ENCODE measurements at places on chromosomes 6 and 20.

DNA sequence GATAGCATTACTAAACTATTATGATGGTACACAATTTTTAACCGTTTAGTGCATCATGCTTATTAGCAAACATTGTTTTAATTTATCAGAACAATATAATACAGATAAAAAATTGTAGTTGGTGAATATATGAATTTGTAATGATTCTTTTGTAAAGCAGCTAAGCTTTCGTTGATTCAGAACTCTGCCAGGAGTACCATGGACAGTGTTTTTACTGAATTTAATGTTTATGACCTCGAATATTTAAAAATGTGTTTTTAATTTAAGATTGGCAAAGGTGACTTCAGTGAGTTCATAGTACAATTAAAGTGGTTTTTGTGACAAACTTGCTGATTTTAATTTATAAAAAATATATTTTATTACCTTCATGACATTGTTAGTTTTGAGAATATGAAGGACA lies 10.0 kb downstream of the AFDN start:
- no peak for DNase-seq

- no peak for DNase-seq
Measured at GRCh38 chr6:157240059-157240959, 83.0 kb downstream of the TMEM242 start.

DNA sequence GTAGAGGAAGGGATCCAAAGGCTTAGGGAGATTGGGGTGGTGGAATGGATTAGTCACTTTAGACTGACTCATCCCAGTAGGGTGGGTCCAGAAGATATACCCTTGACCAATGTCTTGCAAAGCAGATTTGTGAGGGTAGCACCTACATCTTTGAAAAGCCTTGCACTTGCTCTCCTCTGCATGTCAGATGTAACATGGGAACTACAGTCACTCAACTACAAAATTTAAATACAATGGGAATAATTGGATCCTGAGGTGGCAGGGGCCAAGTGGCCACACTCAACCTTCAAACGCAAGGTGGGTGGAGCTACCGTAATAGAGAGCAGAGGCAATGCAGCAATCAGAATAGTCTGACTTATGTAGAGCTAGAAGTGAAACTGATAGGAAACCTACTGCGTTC lies 71.2 kb downstream of the ME1 start:
- no peak for DNase-seq

DNA sequence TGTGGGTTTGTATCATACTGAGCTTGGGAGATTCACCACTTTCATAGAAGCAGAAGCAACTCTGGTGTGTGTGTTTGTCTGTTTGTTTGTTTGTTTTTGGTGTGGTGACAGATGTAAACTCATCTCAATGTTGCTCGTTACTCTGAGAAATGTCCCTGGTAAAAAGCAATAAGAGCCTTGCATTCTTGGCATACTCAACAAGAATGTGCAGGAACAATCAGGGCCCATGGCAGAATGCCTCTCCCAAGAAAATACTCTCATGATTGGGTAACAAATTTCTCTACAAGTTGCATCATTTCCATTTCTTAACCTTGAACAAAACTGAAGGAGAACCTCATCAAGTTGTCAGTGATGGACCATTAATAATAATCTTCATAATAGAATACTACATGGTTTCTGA lies 43.0 kb upstream of the PKHD1 start:
- DNase-seq: no peak

- DNase-seq: peak; percentile 2
Measured at GRCh38 chr20:23446505-23446904, 6.2 kb downstream of the CST11 start.

- no peak for DNase-seq
Measured at GRCh38 chr6:121865811-121866210, 430.4 kb downstream of the GJA1 start.

- no peak for DNase-seq
Measured at GRCh38 chr6:52392944-52393343, 27.2 kb upstream of the EFHC1 start.

DNA sequence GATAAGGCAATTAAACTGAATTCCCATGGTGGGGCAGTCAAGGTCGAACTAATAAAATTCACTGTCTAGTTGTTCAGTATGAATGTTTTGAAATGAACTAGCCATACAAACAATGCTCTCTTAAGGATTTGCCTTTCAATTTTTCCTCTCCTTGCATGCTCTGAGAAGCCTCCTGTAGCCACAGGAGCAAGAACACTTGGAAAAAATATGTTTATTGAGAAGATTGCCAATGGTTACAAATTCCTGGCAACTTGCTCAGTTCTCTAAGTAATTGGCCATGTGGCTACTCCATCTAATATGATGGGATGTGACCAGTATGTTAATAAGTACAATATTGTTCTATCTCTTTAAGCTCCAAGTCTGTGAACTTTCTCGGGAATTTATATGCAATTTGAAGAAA lies 49.4 kb downstream of the FUT9 start:
- DNase-seq: no peak

DNA sequence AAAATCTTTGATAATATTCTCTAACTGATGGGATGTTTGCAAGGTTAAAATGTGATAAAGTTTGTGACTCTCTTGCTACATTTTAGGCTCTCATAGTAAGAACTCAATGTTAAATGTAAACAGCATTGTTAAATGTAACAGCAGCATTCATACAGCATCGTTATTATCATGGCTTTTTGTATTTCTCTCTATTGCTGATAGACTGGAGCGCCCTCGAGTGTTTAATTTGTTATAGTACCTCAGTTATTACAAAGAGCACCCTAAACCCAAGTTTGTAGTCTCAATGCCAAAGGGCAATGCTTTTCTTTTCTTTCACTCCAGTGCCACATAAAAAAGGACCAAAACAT lies 14.9 kb upstream of the TTPAL start:
- DNase-seq: peak; percentile 49

DNA sequence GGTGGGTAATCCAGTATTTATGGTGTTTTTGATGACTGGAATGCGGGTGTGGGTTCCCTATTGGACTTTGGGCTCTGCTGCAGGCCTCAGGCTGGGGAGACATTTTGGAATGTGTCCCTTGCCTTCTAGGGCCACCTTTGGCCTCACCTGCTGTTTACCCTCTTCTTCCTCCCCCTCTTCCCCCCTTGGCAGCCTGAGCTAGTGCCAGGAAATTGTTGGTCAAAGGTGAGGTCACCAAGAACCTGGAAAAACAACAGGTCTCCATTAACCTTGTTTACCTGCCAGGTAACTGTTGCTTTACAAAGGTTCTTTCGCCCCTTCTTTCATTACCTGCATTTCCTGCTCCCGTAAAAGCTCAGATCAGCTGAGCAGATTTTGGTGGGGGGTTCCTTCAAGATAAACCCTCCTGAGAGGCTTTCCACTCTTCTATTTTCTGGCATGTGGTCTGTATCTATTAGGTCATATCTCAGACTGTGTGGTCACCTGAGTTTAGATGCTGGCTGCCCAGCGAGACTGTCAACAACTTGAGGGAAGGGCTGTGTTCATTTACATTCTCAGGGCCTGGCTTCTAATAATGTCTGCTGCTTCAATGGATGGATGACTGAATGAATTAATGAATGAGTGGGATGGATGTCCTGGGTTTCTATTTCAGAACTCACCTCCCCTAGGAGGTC lies 34.7 kb downstream of the VEGFA start:
- no peak for DNase-seq

DNA sequence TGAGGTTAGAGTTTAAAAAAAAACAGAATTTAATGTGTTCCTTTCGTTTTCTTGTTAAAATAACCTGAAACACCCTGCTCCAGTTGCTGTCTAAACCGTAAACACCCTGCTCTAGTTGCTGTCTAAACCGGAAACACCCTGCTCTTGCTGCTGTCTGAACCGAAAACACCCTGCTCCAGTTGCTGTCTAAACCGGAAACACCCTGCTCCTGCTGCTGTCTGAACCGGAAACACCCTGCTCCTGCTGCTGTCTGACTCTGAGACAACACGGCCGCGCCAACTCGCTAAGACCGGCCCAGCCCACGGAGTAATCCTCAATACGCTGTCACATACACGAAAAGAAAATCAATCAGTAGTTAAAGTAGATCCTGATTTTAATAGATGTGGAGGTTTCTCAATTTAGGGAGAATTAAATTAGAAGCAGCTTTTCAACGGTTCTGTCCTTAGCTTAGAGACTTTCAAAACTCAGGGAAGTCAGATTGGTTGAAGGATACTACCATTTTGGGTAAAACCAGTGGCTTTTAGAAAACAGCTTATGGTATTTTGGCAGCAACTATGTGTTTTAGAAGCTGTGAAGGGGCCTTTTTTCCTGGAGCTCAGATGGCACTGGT lies 98.3 kb downstream of the RAMACL start:
- no peak for DNase-seq

- no peak for DNase-seq
Measured at GRCh38 chr6:158255989-158256601, 56.2 kb upstream of the TULP4 start.

DNA sequence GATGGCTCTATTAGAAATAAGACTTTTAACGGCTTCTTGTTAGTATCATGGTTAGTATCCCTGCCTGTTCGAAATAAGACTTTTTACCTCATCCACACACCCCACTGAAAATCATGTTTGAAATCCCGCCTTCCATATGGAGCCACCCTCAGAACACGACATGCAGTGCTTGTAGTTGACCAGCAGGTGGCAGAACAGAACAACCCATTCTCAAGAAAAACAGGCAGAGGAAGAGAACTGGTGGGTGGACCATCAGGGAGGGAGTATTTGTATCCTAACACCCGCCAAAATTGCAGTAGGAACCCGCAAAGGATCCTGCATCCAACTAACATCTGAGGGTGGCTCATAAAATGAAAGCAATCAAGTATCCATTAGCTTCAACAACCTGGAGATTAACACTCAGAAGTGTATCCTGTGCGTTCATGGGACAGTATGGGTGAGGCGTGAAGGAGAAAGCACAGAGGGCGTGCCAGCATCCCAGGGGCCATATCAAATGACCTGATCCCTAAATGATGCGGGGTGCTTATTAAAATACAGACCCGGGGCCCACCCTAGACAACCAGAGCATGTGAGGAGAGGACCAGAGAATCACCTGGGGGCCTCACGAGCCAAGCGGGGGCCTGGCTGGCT lies 89.6 kb upstream of the NHSL1 start:
- DNase-seq: peak; percentile 54

DNA sequence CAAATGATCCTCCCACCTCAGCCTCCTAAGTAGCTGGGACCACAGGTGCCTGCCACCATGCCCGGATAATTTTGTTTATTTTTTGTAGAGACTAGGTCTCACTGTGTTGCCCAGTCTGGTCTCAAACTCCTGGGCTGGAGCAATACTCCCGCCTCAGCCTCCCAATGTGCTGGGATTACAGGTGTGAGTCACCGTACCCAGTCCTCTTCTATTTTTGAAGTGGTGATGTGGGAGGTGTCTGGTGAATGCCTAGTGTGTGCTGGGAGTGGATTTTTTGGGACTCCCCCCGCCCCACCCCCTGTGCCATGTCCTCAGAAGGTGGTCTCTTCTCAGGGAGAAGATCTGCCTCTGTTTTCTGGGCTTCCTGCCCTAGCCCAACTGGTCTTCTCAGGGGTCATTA lies 47.9 kb upstream of the CLDN20 start:
- DNase-seq: peak; percentile 38

DNA sequence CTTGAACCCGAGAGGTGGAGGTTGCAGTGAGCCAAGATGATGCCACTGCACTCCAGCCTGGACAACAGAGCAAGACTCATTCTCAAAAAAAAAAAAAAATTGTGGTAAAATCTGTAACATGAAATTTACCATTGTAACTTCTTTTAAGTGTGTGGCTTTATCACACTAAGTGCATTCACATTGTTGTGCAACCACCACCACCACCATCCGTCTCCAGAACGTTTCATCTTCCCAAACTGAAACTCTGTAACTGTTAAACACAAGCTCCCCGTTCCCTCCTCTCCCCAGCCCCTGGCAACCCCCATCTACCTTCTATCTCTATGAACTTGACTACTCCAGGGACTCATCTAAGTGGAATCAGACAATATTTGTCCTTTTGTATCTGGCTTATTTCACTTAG lies 29.7 kb downstream of the PDRG1 start:
- no peak for DNase-seq

- DNase-seq: no peak
Measured at GRCh38 chr20:32983459-32984112, 20.6 kb downstream of the SUN5 start.

- DNase-seq: no peak
Measured at GRCh38 chr20:63532449-63532971, 4.7 kb downstream of the PTK6 start.

DNA sequence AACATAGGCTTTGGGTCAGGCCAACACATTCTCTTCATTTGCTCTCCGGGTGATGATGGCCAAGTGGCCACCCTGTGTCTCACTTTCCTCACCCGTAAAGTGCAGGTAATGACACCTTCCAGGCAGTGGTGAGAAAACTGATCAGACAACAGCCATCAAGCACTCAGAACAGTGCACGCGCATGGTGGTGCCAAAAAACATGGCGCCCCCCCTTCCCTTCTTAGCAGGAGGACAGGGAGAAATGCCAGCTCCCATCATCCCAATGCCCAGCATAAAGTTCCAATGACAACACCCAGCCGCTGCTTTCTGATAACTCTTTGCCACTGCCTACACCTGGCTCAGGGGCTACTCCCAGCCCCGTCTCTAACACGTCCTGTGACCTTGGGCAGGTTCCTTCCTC lies 8.4 kb downstream of the BPIFB1 start:
- DNase-seq: no peak

DNA sequence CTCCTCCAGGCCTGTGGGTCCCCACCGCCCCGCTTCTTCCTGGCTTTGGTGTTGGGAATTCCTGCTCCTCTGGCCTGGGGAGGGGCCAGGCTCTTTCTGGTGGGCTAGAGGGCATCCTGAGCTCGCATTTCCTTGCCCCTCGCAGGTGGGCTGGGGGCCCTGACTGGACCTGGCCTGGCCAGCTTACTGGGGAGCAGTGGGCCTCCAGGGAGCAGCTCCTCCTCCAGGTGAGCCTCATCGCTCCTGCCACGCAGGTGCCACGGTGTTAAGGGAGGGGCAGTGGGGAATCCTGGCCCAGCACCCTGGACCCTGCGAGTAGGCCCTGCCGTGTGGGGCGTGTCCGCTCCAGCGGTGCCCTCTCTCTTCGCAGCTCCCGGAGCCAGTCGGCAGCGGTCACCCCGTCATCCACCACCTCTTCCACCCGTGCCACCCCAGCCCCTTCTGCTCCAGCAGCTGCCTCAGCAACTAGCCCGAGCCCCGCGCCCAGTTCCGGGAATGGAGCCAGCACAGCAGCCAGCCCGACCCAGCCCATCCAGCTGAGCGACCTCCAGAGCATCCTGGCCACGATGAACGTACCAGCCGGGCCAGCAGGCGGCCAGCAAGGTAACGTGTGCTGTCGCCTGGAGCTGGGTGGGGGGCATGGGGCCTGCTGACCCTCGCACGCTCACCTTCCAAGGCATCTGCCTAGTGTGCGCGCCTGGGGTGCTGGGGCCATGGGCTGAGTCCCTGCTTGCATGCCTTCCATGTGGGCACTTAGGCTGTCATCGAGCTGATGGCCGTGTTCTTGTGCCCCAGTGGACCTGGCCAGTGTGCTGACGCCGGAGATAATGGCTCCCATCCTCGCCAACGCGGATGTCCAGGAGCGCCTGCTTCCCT lies 4.7 kb downstream of the ADRM1 start:
- no peak for DNase-seq
